ENCODE measurements at places on chromosomes 2 and 18.

- DNase-seq, result no peak
These were observed 33.0 kb downstream of the B4GALT6 start for GRCh38 chr18:31651369-31651768.

DNA sequence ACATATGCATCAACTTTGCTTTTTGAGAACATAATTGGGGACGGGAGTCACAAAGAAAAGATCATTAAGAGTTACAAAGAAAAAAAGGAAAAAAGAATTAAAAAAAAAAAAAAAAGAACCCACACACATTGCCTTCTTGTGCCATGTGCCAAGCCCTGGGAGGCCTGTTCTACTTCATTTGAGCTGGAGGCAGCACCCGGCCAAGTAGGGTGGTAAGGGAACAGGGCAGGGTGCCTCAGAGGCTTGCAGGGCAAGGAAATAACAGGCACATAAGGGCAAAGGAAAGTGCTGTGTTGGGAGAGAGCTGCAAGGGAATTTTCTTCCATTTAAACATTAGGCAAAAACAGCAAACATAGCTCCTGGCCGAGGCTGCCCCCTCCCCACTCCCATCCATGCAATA is 418.0 kb downstream of the TMEM182 start:
- no peak for DNase-seq

GRCh38 chr2:50397992-50398765 is 633.8 kb downstream of the NRXN1 start:
- no peak for DNase-seq

GRCh38 chr2:165793779-165794535 is at the start of gene GALNT3:
Gene GALNT3 (minus strand): TSS chr2:165794247. CDS start chr2:165770700, 23,547 bp downstream.
- DNase-seq, result peak; percentile 88

GRCh38 chr2:98464772-98465310 is 20.2 kb downstream of the INPP4A start:
- no peak for DNase-seq

Measured in T47D (cell line).